ENCODE measurements at places on chromosomes 12 and 14.

DNA sequence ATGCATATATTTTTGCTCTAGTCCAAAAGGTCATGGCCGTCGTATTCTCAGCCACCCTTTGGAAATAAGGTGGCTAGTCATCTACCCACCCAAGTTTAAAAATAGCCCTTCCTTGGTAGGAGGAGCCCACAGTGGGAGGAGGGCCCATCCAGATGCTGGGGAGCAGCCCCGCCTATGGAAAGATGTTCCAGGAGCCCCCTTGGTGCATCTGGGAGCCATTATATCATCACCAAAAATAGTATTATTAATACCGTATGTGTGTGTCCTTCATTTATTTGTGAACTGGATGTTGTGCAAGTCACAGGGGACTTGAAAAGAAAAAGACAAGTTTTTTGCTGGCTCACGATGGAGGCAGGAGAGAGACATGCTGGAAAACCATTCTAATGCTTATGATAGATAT, 34.0 kb downstream of the EMP1 start:
- DNase-seq: peak; percentile 63

DNA sequence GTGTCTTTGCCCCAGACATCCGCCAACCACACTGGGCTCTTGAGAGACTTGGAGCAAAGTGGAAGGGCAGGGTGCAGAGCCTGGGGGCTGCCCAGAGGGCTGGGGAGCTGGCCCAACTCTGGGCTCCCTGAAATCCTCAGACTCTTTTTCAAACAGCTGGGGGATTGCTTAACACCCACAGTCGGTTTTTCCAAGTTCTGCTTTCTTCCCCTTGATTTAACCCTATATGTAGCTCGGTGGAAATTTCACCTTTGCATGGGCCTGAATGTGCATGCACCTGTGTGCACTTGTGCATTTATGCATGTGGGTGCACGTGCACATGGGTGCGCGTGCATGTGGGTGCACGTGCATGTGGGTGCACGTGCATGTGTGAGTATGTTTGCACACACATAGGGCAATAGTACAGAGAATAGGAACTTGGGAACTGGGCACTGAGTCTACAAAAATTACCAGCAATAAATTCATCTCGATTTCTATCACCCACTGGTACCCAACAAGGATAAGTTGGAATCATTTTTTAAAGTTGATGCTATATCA, 52.3 kb upstream of the RFLNA start:
- no peak for DNase-seq

- no peak for DNase-seq
Observed at GRCh38 chr12:39173726-39174125, 268.3 kb upstream of the CPNE8 start.

GRCh38 chr12:110266980-110267620, 13.9 kb upstream of the ATP2A2 start:
- peak; percentile 91 for DNase-seq

DNA sequence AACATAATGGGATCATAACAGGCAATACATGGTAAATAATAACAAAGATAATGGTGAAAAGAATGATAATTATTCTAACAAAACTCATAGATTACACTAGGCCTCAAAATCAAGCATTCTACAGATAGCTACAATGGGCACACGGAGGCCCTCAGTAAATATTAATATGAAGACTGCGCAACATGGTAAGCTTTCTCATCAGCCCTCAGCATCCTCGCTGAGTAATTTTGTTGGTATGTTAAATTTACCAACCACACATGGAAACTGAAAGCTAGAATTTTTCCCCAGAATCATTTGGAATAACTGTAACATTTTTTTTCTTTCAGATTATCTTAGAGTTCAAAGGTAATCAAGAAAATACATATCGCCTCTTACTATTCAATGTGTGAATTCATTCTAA, 74.2 kb upstream of the PYGL start:
- peak; percentile 34 for DNase-seq

- no peak for DNase-seq
Observed at GRCh38 chr12:42729535-42729900, 140.0 kb upstream of the PRICKLE1 start.

DNA sequence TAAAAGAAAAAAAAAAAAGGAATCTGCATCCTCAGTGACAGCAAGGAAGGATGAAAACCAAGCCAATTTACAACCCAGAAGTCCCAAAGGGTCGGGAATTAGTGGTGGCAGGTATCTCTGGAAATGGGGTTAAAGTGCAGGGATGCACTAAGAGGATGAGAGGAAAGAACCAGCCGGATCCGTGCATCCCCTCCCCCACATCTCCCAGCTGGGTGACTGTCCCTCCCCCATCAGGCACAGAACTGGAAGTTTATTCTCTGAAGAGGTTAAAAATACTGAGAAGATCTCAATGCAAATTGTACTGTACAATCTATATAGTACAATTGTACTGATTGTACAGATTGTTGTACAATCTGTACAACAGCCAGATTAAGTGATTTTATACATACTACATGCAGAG, 15.4 kb downstream of the CLMN start:
- DNase-seq: no peak

DNA sequence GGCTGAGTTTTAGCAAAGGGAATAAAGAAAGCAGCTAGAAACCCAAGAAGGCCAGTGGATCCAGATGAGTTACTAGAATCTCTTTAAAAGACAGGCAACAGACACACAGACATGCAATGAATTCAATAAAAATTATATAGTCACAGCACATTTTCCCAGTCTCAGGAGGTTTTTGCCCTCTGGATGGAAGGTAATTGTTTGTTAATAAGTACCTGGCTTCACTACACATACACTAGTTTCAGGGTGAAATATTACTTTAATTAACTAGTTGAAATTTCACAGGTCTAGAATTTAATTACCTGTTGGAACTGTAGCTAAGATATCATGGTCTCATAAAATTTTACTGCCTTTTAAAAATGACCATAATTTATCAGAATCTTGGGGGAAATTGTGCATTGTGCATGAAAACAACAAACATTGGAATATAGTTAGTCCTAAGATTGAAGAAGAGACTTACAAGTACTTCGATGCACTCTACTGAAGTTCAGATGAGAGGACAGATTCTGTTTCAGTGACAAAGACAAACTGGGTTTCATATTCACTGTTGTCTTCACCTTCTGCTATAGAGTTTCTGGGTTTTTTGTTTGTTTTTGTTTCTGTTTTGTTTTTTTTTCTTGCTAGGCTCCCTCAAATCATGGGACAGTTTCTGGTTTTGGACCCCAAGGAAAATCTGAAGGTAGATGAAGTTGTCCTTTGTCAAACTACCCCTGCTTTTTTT, 277.0 kb upstream of the GARIN6 start:
- DNase-seq: no peak

DNA sequence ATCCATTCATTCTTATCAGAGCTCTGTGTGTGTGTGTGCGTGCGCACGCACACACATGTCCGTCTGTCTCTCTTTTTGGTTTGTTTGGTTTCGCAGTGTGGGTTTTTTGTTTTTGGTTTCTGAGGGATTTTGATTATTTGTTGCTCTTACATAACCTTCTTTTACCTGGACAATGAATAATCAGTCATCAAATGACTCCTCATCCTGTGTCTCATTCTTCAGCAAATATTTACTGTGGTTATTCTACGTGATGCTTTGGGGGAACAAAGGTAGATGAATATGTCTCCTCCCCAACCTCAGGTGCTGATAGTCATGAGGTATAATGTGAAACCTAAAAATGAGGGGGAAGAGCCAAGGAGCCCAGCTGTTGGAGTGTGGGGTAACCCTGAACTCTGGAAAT, 92.4 kb downstream of the SAMD4A start:
- DNase-seq: no peak

GRCh38 chr14:64915029-64915424, 772 bp downstream of the CHURC1 start:
- no peak for DNase-seq

DNA sequence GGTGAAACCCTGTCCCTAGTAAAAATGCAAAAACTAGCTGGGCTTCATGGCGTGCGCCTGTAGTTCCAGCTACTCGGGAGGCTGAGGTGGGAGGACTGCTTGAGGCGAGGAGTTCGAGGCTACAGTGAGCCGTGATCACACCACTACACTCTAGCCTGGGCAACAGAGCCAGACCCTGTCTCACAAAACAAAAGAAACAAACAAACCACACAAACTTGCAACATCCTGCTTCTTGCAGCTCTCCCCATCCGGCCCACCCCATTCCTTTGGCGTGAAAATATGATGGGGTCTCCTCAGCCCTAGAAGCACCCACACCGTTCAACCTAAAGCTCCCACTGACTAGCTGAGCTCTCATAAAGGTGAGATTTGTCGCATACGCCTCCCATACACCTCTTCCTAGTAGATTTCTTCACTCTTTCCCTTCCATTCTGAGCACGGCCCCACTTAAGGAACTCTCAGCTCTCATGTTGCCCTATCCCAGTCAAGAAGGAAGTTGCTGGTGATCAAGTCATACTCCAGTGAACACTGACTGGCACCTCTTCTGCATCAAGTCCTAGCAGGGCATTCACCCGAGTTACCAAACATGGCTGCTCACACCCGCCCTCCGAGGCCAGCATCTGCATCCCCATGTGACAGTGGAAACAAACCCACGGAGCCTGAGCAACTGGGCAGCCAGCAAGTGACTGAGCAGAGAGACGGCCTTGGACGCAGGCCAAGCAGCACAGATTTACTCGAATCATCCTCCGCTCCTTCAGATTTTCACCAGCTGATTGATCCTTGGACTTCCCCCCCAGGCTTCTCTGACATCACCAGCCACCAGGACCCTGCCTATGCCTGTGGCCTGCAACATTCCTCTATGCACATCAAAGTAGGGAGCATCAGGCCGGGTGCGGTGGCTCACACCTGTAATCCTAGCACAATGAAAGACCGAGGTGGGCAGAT, 18.9 kb upstream of the CD27 start:
- DNase-seq: peak; percentile 9

- DNase-seq: peak; percentile 56
Observed at GRCh38 chr12:80504389-80505163, 60.5 kb downstream of the PTPRQ start.

DNA sequence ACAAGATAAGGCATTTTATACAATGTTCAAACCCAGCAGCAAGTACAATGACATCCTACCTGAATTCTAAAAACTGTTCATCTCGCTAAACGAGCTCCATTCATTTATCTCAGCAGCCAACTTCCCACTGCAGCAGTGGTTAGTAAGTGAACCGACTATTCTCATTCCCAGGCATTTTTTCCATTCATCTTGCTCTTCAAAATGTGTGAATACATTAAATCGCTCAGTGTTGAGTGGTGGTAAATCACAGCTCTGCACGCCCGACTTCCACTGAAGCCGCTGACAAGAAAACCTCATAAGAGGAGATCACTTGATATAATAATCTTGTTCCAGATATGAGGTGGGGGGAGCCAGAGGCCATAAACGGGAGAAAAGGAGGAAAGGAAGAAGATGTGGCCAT, 746.2 kb upstream of the USP15 start:
- DNase-seq: no peak

- peak; percentile 65 for DNase-seq
Observed at GRCh38 chr12:65330331-65330730, 51.8 kb downstream of the MSRB3 start.

- peak; percentile 40 for DNase-seq
Observed at GRCh38 chr14:65431951-65432350, 19.4 kb downstream of the FUT8 start.

DNA sequence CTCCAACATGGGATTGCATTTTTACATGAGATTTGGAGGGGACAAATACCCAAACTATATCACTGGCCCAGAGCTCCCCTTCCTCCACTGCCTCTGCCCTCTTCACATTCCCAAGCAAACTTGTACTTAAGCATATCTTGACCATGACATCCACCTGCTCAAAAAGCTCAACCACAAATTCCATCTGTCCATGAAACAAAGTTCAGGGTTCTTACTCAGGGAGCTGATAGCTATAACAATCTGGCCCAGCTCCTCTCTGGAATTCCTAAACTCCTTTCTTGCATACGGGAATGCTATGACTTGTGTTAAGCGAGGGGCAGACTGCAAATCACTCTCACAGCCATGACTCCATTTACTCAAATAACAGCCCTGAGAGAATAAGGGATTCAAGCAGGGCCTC, 152.1 kb downstream of the GALC start:
- no peak for DNase-seq

- DNase-seq: no peak
Observed at GRCh38 chr14:68665792-68666204, 127.1 kb downstream of the ZFP36L1 start.

GRCh38 chr12:122102331-122102730, 23.8 kb downstream of the MLXIP start:
- DNase-seq: no peak

DNA sequence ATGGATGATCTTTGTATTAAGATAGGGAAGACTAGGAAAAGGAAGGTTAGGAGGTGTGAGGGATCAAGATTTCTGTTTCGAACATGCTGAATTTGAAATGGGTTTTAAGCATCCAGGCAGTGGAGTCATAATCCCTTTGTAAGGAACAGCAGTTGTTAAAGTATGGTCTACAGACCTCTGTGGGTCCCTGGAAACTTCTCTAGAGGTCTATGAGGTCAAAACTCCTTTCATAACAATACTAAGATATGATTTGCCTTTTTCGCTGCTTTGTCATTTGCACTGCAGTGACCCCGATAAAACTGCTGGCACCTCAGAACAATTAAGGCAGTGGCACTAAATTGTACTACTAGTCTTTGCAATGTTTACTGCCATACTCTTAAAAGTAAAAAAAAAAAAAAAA, 1.5 kb downstream of the RAD51AP1 start:
- no peak for DNase-seq

GRCh38 chr14:103868242-103868897, 21.0 kb upstream of the PPP1R13B start:
- no peak for DNase-seq

DNA sequence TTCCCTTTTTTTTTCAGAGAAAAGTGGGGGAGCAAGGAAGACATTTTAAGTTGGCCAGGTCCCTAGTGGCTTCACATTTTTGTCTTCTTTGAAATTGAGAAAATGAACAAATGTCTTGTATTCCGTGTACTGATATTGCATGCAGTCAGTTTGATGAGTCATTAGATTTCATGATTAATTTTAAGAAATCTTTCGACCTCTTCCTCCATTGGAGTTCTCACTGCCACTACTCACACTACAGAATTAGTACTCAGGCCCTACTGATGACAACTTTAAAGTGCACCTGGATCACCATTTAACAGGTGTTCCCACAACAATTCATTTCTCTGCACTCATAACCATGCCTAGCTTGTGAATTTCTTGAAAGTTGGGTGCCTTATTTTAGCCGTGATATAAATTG, 50.5 kb downstream of the SAMD4A start:
- peak; percentile 60 for DNase-seq

GRCh38 chr12:92943482-92944250, 14.6 kb upstream of the EEA1 start:
- no peak for DNase-seq

GRCh38 chr12:73817161-73817560, 720.5 kb upstream of the ATXN7L3B start:
- DNase-seq: no peak

Measured in fibroblast of skin of right biceps (primary cell).